ENCODE measurements at places on chromosomes 3 and 15.

- DNase-seq = no peak
Measured at GRCh38 chr15:80473286-80474223, 69.4 kb downstream of the ARNT2 start.

- DNase-seq = no peak
Measured at GRCh38 chr3:183317886-183318865, 65.1 kb downstream of the B3GNT5 start.

- DNase-seq = no peak
Measured at GRCh38 chr3:46389306-46389705, 17.6 kb downstream of the CCR5AS start.

GRCh38 chr3:42062464-42062863 lies 28.7 kb upstream of the TRAK1 start:
- no peak for DNase-seq

DNA sequence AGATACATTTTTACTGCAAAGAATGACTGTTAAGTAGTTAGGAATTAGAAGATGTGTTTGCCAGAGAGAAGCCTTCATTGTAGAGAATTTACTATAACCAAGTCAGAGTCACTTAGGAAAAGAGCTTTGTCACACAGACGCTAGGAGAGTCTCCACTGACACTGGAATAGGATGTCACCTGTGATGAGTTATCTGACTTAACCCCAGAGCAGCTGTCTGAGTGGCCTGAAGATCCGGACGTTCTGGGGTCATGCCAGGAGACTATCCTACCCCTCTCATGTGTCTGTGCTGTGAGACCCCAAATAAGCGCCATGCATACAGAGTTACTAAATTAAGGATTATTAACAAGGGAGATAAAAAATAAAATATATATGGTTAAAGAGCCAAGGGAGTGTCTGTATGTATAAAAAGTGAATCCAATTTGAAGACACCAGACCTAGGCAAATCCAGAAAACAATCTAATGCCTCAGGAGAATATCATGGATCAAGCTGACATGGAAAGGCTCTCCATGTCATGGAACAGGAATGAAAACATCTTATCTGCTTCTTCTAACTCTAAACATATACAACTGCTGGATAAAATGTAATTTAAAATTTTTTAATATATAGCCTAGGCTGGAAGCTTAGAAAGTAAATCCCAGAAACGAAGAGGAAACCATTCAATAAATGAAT lies 43.5 kb downstream of the ITGB5 start:
- no peak for DNase-seq

DNA sequence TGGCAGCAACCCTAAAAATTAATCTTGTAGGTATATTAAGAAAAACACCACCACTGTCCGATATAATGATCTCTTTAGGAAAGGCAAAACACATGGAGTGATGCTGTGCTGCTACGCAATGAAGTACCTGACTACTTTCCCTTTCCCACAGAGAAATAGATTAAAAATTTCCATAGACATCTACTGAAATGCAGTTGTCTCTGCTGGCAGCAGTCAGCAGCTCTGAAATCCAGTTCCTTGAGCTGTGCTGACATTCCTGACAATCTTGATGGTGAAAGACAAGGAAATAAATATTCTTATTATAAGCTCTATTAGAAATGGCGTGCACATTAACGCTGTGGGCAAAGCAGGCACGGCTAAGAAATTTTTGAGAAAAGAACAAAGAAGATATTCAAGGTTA lies 287.6 kb downstream of the IL5RA start:
- no peak for DNase-seq

DNA sequence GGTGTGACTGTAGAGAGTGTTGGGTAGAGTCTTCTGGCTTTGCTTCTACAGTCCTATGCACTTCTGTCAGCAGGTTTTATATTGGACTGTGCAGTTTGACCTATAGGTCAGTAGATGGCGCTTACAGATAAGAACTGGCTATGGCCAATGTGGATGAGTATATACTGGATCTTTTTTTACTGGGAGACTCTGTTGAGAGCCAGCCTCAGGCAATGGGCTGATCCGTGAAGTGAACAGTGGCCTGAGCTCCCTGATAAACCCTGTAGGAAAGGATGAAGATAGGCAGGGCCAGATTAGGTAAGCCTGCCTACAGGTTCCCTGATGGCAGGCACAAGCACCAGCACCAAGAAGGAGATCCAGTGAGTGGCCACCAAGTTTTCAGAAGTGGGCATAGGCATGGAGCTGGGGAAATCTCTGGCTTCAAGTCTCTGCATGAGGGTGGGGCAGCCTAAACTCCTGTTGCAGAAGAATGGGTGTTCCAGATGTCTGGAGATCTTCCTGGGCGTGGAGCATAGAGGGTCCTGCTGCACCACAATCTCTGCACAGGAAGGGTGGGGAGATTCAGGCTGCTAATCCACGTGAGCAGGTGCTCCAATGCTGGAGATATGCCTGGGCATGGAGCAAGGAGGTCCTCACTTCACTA lies 326.0 kb upstream of the SGO1 start:
- DNase-seq = no peak

- no peak for DNase-seq
Measured at GRCh38 chr15:77395013-77395774, 24.7 kb downstream of the PEAK1 start.

GRCh38 chr3:21654662-21655061 lies 96.3 kb downstream of the ZNF385D start:
- DNase-seq = no peak

- DNase-seq = no peak
Measured at GRCh38 chr15:44153352-44153751, 41.7 kb downstream of the FRMD5 start.
